ENCODE measurements at places on chromosomes 11 and 22.

- no peak for DNase-seq
Observed at GRCh38 chr11:905952-906351, 4.7 kb downstream of the CHID1 start.

- DNase-seq, result no peak
Observed at GRCh38 chr11:818396-819128, at the start of gene PNPLA2. TSS of gene PNPLA2 (plus strand) at chr11:818914. CDS start at chr11:819719, 805 bp downstream.

- no peak for DNase-seq
Observed at GRCh38 chr11:107821199-107821927, 37.2 kb downstream of the SLC35F2 start.

DNA sequence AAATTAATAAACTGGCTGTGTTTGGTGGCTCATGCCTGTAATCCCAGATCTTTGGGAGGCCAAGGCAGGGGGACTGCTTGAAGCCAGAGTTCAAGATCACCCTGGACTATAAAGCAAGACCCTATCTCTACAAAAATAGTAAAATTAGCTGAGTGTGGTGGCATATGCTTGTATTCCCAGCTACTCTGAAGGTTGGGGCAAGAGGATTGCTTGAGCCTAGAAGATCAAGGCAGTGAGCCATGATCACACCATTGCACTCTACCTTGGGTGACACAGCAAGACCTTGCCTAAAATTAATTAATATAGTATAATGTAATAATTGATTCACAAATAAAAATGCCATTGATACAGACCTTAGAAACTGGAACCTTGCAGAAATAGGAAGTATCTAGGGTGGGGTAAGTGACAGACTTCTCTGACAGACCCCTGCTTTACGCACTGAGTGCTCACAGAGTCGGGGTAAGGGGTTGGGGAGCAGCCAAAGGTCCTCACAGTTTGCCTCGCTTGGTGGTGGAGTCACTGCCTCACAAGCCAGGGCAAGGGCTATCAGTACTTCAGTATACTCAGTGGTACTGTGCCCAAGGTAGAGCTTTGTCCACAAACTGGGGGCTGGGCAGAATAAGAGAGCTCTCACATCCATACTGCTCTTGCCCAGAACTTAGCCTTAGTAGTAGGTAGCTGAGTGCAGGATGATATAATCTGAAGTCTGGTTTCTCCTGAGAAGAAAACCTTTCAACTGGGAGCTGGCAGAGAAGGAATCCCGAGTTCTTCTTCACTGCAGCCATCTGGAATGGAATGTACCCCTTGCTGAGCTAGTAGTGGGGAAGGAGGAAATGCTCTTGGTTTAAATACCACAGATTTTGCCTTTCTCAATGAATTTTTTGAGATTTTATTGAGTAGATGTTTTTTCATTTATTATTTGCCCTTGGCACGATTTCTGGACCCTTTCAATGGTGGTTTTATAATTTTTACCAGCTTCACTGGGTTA is 65.5 kb downstream of the EMSY start:
- DNase-seq, result no peak

DNA sequence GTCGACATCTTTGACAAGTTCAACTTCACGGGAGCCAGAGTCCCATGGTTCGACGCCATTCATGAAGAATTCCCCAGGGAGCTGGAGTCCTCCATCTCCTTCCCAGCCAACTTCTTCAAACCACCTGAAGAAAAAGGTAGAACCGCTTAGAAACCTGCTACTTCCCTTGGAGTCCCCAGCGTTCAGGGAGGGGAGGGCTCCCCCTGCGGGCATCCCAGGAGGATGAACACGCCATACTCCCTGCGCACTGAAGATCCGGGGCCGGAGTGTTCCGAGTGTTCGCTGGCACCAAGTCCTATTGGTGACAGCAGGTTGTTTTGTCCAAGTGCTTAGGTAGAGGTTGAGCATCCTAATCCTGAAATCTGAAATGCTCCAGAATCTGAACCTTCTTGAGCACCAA is 51.7 kb upstream of the PRODH start:
- DNase-seq, result no peak

DNA sequence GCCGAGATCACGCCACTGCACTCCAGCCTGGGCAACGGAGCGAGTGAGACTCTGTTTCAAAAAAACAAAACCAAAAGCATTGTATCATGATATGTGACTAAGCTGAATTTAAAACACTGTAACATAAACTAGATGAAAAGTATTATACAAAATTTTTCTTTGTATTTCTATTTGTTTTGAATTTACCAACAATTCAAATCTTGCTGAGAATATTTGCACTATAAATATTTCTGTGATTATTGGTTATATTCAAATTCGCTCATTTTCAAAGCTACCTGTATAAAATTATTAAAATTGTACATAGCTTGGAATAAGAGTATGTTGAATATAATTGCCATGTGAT is 101.9 kb upstream of the SERPIND1 start:
- no peak for DNase-seq

DNA sequence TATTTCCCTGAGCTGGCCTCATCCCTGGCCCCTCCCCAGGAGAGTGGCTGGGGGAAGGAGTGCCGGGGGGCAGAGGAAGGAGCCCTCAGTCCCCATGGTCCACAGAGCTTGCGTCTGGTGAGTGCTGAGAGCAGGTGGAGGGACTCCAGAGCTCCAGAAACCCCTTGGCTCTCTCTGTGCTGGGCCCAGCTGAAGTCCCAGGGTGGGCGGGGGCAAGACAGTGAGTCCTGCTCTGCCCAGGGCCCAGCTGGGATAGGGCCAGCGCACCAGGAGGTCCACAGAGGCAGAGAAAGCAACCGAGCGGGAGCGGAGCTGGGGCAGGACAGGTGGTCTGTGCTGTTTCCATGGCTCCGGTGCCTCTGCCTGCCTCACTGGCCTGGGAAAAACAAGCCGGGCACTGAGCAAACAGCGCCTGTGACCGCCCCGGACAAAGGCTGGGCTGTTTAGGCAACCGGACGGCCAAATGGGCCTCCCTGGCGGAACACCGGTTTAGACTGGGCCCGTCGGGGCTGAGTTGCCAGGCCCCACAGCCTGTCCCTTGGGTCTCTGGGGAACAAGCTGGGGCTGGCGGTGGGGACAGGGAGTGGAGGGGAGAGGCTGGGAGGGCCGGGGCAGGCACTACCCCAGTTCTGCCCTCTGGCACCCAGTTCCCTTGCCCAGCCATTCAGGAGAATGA is 34.1 kb upstream of the WNT7B start:
- DNase-seq, result no peak

DNA sequence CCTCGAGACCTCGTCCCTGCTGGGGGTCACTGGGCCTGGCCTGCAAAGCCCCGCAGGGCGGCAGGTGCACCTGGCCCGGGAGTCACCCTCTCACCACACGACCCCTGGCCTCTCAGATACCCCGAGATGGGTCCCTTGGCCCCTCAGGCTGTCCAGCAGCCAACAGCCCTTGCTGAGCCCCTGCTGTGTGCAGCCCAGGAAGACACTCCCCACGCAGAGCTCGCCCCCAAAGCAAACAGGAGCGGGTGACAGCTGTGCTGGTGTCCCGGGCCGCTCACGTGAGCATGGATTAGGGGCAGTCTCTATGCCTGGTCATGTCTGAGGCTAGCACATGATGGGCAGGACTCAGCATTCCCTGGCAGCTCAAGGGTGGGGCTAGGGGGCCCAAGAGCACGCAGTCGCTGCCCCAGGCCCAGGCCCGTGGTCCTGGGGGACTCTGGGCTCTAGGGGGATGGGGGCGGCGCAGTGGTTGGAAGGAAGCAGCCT is 31.3 kb downstream of the WNT7B start:
- DNase-seq, result no peak

DNA sequence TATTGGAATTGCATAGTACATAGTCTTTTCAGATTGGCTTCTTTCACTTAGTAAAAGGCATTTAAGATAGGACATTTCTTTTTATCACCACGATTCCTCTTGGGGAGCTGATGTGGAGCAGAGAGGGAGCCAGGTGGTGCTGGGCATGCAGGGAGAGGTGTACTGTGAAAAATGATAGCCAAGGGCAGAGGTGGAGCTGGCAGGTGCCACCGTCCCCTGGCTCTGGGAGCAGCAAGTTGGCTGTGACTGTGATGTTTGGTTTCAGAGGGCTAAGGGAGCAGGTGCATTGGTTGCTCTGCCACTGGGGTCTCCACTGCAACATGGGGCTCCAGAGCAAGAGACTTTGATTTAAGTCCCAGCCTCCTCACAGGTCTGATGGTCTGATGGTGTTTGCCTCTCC is 16.5 kb downstream of the SGSM1 start:
- DNase-seq, result no peak

DNA sequence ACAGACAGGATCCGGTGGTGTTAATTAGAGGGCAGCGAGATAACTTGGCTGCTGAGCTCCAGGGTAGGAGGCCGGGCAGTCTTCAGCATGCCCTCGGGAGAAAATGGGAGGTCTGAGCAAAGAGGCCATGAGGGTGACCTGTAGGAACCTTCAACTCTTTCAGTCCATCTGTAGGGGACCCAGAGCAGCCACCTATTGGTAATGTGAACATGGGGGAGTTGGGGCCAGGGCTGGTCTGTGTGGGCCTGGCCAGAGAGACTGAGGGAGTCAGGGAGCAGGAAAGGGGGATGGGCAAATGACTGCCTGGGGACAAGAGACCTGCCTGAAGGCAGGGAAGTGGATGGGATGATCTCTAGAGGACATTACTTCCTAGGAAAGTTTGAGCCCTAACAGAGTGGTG is 101.0 kb upstream of the NNMT start:
- no peak for DNase-seq

DNA sequence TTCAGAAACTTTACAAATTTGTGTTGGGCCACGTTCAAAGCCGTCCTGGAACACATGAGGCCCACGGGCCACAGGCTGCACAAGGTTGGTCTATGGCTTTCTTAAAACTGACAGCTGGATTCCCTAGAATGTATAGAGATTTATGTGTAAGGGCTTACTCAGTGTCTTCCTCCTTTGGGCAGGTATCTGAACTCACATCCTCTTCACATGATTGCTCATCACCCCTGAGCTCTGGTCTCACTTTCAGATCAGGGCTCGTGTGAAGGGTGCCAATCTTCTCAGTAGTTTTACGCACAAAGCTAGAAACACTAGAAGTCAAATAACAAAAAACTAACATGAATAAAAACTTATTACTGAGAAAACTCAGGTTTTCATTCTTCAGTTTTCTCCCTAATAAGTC is 27.1 kb downstream of the HPS5 start:
- DNase-seq, result no peak

DNA sequence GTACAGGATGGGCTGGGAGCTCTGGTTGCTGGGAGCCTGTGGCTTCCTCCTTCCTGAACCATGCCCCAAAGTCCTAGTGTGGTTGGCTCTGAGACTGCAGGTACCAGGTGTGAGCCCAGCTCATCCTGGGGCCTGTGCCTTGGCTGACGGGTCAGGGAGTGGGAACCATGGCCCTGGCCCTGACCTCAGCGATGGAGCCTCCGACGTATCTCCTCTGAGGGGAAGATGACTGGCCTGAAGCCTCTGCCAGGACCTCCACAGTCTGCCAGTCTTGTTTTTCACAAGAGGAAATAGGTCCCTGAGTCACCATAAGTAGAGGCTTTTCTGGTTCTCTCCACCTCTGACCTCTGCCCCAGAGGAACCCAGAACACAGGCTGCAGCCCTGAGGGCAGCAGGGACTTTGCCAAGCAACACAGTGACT is 3.4 kb downstream of the RCE1 start:
- no peak for DNase-seq

- no peak for DNase-seq
Observed at GRCh38 chr22:23520863-23521440, 59.1 kb downstream of the IGLL1 start.

- DNase-seq, result no peak
Observed at GRCh38 chr22:37418627-37419369, 8.5 kb downstream of the ELFN2 start.

Data from esophagus squamous epithelium (tissue), 5 donors.